ENCODE measurements at places on chromosomes 2 and 18. TPM values are rescaled to one million over a fixed set of nuclear protein-coding genes. Genes with fewer than 3 reads are reported as not detected.

Gene CIDEA
- 12.1 TPM for total RNA-seq

Gene TMEM247
- total RNA-seq, result not detected

Gene FNDC4
- total RNA-seq, result 15.6 TPM

Gene CNDP1
- total RNA-seq, result not detected

Gene AKAIN1
- total RNA-seq, result not detected

Gene MCFD2
- 260 TPM for total RNA-seq

Gene UGT1A5
- total RNA-seq, result not detected

Gene TIGD1
- 2.6 TPM for total RNA-seq

Gene RTP5
- not detected for total RNA-seq

Gene DSG1
- total RNA-seq, result not detected

Gene GPBAR1
- 0.12 TPM for total RNA-seq

Gene OST4
- total RNA-seq, result 224 TPM

Gene TMEM237
- 44.3 TPM for total RNA-seq

Gene SERPINB4
- total RNA-seq, result not detected

Gene POTEC
- not detected for total RNA-seq

Gene GKN2
- not detected for total RNA-seq

Gene ANKRD30B
- total RNA-seq, result 0.55 TPM

Gene PRKAG3
- total RNA-seq, result not detected

Gene B4GALT6
- total RNA-seq, result 6.6 TPM

Gene SGPP2
- not detected for total RNA-seq

Gene LIMS3
- total RNA-seq, result 14.7 TPM

Gene UGT1A4
- not detected for total RNA-seq

Gene EMILIN1
- 328 TPM for total RNA-seq

Gene NMUR1
- total RNA-seq, result not detected

Gene FSHR
- not detected for total RNA-seq

Gene TMEM37
- total RNA-seq, result not detected

Gene CHRND
- not detected for total RNA-seq

Gene TUBB8B
- not detected for total RNA-seq

Gene NETO1
- not detected for total RNA-seq

Gene PROKR1
- not detected for total RNA-seq

Gene ABCG8
- total RNA-seq, result not detected

Gene LINC00305
- not detected for total RNA-seq

Gene GLI2
- 5.1 TPM for total RNA-seq

Gene ASXL3
- 0.87 TPM for total RNA-seq

Gene HOXD9
- 0.75 TPM for total RNA-seq

Gene DNER
- 0.55 TPM for total RNA-seq

Gene MDH1B
- 1.6 TPM for total RNA-seq

Gene MRPL19
- total RNA-seq, result 54.5 TPM

Gene CRYGC
- not detected for total RNA-seq

Gene TNFAIP6
- total RNA-seq, result 67.4 TPM

Gene SLC38A11
- 1.5 TPM for total RNA-seq

Gene ALPI
- not detected for total RNA-seq

Gene GALM
- total RNA-seq, result 21.2 TPM

Gene SNORC
- 1.2 TPM for total RNA-seq
